Skin of body (tissue), 3 donors: ENCODE measurements at places on chromosomes 5 and 9. TPM values are rescaled to one million over a fixed set of nuclear protein-coding genes. Genes with fewer than 3 reads are reported as not detected.

- no peak for DNase-seq
Observed at GRCh38 chr9:2019723-2020122, 4.6 kb downstream of the SMARCA2 start.

The ANKRD33B gene
- 7.4 TPM for total RNA-seq

DNA sequence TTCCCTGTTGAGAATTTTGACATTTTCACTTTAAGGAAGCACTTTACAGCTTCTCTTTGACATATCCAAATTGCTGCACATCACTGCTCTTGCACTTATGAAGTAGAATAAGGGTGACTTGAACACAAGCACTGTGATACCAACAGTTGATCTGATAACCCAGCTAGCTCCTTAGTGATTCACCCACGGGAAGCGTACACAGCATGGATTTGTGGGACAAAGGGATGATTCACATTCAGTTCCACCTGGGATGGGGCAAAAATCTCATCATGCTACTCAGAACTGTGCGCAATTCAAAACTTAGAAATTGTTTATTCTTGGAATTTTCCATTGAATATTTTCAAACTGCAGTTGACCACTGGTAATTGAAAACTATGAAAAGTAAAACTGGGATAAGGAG, 1565.5 kb upstream of the CDH9 start:
- no peak for DNase-seq

- no peak for DNase-seq
Observed at GRCh38 chr9:101593345-101593744, 1.4 kb downstream of the PPP3R2 start.

DNA sequence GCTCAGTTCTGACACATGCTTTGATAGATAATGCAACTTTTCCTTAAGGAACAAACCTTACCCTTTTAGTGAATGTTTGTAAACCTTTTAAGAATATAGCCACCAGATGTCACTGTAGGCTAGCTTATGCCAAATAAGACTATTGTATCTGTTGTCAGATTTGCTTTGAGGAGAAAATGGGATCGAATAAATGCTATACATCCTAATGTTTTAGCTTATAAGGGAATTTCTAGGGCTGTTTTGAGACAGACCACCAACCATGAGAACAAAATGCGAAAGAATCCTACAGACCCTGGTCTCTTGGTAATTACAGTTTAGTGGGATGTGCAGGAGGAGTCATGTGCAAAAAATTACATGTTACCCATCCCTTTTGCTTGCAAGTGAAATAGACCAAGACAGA, 127.6 kb upstream of the NMUR2 start:
- DNase-seq: peak; percentile 33

- no peak for DNase-seq
Observed at GRCh38 chr9:127780126-127780885, 1.8 kb upstream of the SH2D3C start.

- DNase-seq: peak; percentile 89
Observed at GRCh38 chr9:91945277-91946085, 4.5 kb downstream of the ROR2 start.

DNA sequence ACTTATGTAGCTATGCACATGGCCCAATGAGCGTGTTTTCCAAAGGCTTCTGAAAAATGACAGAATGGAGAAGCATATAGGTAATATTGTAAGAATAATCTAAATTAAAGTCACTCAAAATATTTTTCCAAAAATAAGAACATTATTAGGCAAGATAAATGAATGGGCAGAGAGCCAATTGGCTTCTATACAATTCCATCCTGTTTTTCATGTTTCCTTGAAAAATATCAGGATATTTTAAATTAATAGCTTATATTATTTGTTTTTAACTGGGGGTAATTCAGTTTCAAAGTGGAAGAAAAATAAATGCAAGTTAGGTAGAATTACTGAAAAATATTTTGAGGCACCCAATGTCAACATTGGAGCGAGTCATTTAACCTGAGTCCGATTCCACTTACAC, 183.5 kb downstream of the PLK2 start:
- no peak for DNase-seq

DNA sequence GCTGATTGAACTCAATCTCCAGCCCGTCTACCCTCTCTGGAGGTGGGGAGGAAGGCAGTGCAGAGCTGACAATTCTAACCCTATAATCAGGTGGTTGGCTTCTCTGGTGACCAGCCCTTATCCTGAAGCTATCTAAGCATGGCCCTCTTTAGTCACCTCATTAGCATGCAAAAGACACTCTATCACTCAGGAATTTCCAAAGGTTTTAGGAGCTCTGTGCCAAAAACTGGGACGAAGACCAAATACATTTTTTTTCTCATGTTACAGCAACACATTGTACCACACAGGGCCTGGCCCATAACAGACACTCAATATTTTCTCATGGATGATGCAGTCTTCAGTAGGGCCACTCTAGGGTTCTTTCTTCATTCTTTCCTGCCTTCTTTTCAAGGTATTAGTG, 118.8 kb upstream of the VLDLR start:
- no peak for DNase-seq

The LECT2 gene
- total RNA-seq: not detected

The SLC27A6 gene
- total RNA-seq: 10.1 TPM

- DNase-seq: no peak
Observed at GRCh38 chr9:132184124-132184523, 22.3 kb downstream of the NTNG2 start.

The CARD9 gene
- 3.0 TPM for total RNA-seq

DNA sequence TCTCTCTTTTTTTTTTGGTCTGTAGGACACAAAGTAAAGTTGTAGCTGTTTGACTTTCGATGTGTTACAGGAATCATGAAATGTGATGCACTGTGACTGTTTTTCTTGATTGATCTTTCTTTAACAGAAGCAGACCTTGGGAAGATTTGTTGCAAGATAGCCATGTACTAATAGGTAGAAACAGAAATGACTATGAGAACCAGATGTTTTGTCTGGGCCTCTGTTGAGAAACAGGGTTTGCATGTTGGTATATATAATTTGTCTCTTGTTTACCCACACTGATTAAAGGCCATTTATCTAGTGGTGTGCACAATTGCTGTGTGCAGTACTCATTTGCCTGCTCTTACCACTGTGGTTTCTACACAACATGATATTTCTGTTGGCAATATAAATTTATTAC, 125.1 kb downstream of the HACD4 start:
- no peak for DNase-seq

DNA sequence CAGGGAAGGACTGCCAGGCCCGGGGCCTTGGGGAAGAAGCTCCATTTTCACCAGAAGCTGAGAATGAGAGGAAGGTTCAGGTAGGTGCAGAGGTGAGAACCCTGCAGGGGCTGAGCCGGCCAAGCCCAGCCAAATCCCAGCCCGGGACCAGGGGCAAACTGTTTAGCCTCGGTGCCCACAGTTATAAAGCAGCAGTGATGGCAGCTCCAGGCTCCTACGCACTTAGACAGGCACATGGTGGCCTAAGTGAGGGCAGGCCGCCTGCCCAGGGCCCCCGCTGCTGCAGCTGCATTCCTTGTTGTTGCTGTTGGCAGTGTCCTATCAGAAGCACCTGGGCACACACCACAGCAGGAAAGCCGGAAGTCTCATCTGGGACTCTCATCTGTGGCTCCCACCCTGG, 159.9 kb upstream of the FOXD4L5 start:
- DNase-seq: no peak

- no peak for DNase-seq
Observed at GRCh38 chr9:4838189-4838546, 45.4 kb downstream of the RCL1 start.

- no peak for DNase-seq
Observed at GRCh38 chr5:30838936-30839496, 354.5 kb upstream of the CDH6 start.

The OR1L1 gene
- total RNA-seq: not detected

GRCh38 chr5:181087309-181087708, 43.7 kb downstream of the OR2V1 start:
- DNase-seq: no peak

The SLC4A9 gene
- total RNA-seq: not detected

The PAPPA gene
- 4.4 TPM for total RNA-seq

The DMRTA1 gene
- total RNA-seq: 0.79 TPM

GRCh38 chr5:132411304-132412013, 41.9 kb downstream of the SLC22A5 start:
- DNase-seq: no peak

- peak; percentile 66 for DNase-seq
Observed at GRCh38 chr5:15550502-15551112, 50.6 kb downstream of the FBXL7 start.

The PKD2L2 gene
- 0.10 TPM for total RNA-seq

The RASGRF2 gene
- 2.1 TPM for total RNA-seq

The SCGB3A1 gene
- not detected for total RNA-seq

The TIGD6 gene
- total RNA-seq: 3.4 TPM

GRCh38 chr5:163706053-163706771, 200.8 kb downstream of the MAT2B start:
- DNase-seq: no peak
